Jurkat, Clone E6-1 (cell line): ENCODE measurements at places on chromosomes 2 and 18.

GRCh38 chr18:66159451-66159850 lies 408.6 kb downstream of the CDH7 start:
- no peak for DNase-seq

DNA sequence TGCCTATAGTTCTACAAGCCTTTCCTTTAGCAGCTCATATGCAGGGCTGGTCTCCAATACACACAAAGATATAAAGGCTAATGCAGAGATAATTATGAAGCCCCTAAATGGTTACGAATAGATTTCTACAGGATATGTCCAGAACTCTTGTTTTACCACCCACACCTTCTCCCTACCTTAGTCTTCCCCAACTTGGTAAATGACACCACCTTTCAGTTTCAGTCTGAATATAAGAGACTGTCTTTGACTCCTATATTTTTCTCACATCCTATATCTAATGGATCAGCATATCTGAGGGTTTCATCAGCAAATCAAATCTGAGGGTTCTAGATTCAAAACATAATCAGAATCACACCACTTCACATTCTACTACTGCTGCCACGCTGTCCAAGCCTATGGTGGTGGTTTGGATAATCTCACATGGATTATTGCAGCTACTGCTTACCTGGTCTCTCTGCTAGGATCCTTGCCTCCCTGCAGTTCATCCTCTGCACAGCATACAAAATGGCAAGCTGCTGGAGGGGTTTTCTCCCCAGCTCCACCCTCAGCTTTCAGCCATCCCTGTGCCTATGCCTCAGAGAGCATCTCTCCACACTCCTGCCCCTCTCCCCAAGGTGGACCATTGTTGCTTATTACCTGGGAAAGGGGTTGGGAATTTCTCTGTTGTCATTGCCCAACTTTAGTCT lies 178.0 kb upstream of the SPOPL start:
- no peak for DNase-seq

GRCh38 chr2:170054997-170055396 lies 123.0 kb upstream of the MYO3B start:
- no peak for DNase-seq

- DNase-seq = no peak
These were observed 24.6 kb downstream of the RTP5 start for GRCh38 chr2:241894056-241894641.

DNA sequence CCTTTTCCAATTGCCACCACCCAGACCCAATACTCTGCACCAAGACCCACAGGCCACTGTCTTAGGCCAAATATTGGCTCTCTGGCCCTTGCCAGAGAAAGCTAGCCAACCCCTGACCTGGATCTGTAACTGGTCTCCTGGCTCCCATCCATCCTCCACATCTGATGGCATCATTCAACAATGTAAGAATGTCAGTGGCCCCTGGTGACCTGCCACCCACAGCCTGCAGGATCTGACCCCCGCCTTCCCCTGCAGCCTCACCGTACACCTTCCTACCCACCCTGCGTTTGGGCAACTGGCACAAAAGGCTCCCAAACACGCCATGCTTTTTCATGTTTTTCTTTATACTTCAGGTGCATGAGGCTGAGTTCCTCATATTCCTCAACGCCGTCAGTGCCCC lies 60.0 kb upstream of the ASAP2 start:
- DNase-seq = no peak

- no peak for DNase-seq
These were observed 294.9 kb upstream of the CYRIA start for GRCh38 chr2:16960579-16960978.

DNA sequence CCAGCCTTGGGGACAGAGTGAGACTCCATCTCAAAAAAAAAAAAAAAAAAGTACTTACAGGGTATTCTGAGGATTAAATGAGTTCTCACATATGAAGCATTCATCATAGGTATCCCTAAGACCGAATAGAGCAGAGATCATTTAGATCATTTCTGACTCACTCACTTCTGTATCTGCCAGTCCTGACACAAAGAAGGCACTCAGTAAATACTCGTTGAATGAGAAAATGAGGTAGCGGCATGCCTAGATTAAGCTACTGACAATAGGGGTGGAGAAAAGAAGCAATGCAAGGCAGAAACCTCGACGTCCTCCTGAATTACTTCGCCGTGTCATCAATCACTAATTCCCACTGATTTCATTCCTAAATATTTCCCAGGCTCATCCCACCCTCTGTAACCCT lies 103.8 kb downstream of the GREB1L start:
- DNase-seq = no peak

DNA sequence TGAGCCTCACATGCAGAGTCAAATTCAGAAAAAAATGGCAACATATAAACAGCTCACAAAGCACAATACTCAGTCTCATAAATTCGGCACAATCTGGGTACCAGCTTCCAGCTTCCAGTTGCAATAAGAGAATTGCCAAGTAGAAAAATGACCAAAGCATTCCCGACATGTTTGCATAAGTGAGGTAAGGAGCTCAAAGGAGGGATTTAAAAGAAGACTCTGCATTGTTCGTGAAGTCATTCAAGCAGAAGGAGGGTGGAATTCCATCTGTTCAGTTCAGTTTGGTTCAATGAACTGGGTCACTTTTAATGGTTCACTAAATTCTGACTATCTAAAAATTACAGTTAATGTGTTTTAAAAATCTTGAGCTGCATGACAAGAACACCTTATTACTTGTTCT lies 106.7 kb upstream of the KLHL14 start:
- DNase-seq = no peak

DNA sequence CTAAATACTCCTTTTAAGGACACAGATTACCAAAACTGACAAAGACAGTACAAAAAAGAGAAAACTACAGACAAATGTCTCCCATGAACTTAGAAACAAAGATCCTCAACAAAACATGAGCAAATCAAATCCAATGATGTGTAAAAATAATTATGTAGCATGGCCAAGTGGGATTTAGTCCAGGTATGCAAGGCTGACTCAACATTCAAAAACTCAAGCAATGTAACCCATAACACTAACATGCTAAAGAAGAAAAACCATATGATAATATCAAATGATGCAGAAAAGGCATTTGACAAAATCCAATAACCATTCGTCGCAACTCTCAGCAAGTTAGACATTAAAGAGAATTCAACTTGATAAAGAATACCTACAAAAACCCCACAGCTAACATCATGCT lies 239.0 kb upstream of the KLHL29 start:
- DNase-seq = no peak

GRCh38 chr2:1594373-1595171 lies 149.7 kb downstream of the PXDN start:
- DNase-seq = no peak

DNA sequence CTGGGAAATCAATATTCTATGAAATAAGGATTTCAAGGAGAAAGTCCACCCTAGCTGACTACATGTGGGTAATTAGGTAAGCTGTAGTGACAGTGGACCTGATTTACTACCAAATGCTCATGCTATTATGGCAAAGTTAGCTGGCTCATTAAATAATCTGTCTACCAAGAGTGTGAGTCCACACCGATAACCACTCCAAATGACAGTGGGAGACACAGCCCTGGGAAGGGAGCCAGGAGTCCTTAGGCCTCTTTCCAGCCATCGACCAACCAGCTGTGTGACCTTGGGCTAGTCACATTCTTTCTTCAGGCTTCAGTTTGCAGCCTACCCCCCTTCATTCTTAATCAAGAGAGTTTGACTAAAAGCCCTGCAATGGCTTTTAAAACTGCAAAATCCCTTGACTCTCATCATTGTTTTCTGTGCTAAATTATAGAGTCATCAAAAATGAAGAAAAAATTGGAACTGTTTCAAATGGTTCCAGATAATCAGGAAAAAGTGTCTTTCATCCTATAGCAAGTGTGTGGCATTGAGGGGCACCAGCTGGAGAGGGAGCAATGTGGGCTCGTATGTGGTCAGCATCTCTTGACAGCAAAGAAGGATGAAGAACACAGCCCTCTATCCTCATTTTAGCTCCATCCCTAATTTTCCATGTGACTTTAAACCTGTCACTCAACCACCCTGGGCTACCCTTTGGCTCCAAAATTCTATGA lies 45.6 kb upstream of the SLC14A2 start:
- no peak for DNase-seq

- DNase-seq = no peak
These were observed 63.9 kb downstream of the COMMD1 start for GRCh38 chr2:61969376-61969775.

GRCh38 chr2:46747297-46747818 lies 168.2 kb downstream of the MCFD2 start:
- no peak for DNase-seq

DNA sequence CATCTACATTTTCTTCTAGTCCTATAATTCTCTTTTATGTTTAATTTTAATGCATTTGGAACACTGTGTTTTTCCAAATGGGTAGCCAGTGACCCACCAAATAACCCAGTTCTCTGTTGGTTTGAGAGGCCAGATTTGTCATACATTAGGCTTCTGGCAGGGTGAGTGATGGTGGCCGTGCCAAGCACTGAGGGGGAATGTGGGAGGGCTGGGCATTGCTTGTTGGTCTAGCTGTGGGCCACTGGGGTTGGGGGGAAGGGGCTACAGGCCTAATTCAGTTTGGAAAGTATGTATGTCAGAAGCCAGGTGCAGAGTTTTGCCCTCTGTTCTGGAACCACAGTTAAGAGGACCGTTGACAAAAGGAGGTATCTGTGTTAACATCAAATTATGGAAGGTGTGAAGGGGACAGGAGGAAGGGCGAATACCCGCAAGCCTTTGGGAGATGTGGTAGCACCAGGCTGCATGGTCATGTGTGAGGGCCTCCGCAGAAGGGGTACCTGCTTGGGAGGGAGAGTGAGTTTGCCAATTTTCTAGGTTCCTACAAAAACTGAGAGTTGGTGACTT lies 38.1 kb upstream of the SCLY start:
- DNase-seq = peak; percentile 80

DNA sequence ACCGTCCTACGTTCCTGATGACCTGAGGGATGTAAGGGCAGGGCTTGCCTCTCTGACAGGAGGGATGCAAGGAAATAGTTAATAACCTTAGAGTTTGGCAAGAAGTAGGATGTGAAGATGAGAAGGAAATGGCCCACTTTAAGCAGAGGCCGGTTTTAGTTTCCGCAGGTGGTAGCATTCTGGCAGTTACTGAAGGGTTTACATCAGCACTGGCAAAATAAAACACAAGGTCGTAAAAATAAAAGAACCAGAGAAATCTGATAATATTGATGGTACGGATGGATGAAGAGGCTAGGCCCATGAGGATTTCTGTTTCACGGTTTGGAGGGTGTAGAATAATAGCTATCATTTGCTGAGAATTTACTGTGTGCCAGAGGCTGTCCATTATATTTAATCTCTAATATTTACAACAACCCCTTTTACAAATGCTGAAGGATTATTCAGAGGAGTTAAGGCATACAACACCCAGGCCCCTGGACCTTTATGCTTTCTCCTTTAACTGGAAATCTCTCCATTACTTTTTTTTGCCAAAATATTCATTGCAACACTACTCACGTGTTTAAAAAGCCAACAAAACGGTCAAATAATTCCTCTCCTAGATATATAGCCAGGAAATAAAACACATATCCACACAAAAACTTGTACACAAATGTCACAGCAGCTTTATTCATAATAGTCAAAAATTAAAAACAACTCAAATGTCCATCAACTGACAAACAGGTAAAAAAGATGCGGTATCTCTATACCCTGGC lies 28.5 kb downstream of the DAPL1 start:
- DNase-seq = no peak

GRCh38 chr2:170044751-170045478 lies 133.0 kb upstream of the MYO3B start:
- DNase-seq = no peak

DNA sequence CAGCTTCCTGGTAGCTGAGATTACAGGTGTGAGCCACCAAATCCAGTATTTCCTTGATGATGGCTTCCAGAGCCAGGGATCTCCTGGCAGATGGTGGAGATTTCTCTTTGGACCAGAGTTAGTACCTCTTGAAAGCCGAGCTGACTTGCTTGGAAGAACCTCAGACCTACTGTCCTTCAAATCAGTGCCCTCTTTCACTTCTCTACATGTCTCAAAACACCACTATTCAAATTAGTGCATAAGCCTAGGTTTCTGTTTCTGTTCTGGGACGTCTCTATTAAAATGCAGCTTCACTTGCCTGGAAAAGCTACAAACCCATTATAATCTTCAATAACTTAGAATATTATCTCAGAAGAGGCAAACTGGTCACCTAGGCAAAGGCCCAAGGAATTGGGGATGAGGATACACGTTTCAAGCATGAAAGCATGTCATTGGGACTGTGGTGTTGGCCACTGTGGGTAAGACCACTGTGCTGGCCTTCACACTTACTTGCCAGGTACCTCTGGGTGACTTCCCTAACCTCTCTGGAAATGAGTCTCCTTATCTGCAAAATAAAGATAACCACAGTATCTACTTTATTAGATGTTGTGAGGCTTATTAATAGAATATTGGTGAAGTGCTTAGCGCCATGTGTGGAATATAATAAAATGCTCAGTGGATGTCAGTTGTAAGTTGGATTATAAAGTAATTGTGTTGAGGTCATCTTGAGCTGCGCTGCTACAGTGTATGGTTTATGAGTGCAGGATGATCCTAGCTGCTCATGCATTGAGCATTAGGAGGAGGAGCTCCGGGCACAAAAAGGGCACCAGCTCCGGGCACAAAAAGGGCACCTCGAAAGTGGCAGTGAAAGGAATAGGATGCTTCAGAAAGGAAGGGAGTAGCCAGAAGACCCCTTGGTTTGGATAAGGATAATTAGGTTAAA lies 84.5 kb downstream of the DOCK10 start:
- no peak for DNase-seq

GRCh38 chr2:21052044-21052443 lies 8.2 kb upstream of the APOB start:
- no peak for DNase-seq

- peak; percentile 12 for DNase-seq
These were observed 76.4 kb downstream of the TMEM18 start for GRCh38 chr2:600542-601386.

DNA sequence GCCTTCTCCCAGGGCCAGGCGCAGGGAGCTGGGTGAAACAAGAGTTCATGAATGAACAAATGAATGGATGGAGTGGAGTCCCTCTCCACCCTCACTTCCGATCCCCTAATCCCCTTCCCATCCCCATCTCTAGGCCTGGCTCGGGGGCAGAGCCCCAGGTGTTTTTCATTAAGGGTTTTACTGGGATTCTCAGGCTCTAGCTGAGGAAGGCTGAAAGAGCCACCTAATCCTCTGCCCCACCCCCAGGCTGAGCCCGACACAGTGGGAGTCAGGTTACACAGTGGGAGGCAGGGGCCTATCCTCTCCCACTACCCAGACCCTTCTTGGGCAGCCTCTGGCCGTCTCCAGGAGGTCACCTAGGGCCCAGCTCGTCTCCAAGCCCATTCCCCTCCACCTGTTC lies 36.1 kb downstream of the SDC1 start:
- no peak for DNase-seq

- DNase-seq = no peak
These were observed 109.1 kb downstream of the HDAC4 start for GRCh38 chr2:239291475-239292350.

GRCh38 chr2:11004199-11004598 lies 92.5 kb downstream of the KCNF1 start:
- DNase-seq = no peak

DNA sequence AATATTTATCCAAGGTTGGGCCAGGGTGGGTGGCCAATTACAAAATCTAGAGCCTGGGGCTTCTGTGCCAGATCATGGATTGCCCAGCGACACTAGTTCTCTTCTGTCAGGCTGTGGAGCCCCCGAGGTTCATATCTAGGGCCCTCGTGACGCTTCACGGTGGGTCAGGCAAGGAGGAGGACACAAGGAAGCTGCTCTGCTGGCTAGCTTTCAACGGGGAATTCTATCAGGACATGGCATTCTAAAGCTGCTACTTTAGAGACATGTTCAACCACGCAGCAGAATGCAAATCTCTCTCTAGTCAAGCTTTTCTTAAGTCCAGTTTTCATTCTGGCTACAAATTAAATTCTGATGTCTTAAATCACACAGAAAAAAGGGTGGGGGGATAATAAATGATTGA lies 180.2 kb downstream of the THADA start:
- DNase-seq = no peak
